ENCODE measurements at places on chromosomes 5 and 9.

DNA sequence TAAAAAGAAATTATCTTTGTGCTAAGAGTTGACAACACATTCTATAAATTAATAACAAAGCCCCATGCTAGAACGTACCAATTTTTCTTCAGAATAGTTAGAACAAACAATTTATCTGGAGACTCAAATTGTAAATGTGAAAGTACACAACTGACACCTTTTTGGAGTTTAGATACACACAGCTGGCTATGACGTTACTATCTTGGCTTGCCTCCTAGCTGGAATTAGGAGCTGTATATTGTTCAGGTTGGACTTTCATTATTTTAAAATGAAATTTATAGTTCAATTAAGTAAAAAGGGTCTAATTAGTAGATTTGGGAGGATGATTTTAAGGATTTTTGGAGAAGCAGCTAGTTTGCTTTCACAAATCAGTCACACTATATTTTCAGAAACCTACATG is 393.9 kb upstream of the RIOK2 start:
- DNase-seq: no peak

- no peak for DNase-seq
Measured at GRCh38 chr5:100872408-100873190, 30.5 kb downstream of the ST8SIA4 start.

DNA sequence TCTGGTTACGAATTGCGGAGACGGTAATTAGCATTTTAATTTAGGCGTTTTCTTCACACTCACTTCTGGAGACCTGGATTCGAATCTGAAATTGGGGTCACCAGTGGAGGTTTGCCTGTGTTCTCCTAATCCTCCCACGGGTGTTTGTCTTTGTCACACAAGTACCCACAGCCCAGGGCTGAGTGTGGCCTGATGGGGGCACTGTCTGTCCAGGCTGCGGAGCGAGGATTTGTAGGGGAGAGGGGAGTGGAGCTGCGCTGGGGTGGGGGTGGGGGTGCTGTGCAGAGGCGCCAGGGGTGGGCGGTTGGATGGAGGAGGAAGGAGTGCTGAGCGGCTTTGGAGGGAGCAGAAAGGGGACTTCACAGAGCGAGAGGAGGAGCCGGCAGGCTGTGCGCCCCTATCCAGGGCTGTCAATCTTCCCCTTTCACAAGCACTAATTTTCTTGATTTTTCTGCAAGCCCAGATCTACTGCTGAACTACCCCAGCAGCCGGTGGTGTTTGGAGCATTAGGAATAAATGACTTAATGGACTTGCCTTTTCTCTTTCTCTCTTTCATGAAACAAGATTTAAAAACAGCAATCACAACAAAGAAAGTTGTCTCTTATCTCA is 53.1 kb downstream of the TSPAN17 start:
- no peak for DNase-seq

- no peak for DNase-seq
Measured at GRCh38 chr9:72980600-72981265, 27.9 kb upstream of the ALDH1A1 start.

GRCh38 chr5:125411744-125412560 is 665.5 kb upstream of the ZNF608 start:
- no peak for DNase-seq

DNA sequence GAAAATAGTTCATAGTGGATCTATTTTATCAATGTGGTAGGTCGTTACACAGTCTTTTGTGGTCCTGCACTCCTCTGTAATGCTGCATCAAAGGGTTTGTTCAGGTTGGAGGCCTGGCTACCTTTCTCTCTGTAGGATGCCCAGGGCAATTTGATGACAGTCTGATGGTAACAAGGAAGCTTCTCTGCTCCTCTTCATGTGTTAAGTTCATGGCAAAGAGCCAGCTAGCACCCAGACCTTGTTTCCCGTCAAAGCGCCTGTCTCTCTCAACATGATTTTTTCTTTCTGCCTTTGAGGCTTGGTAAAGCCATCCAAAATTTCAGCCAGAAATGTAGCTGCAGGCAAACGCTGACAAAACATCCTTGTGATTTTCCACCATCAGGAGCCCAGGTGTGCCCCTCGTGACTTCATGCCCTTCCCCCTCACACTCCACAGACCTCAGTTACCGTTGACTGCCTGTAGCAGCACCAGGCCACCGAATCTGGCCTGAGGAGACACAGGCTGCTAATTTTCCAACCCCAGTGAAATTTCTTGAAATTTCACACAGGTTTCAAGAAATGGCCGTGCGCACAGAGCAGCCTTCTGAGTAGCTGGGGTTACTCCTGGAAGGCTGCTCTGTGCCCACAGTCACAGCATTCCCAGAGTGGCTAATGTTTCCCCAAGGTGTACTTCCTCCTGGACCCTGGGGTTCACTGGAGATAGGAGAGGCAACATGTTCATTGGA is 292.7 kb downstream of the CWC27 start:
- DNase-seq: no peak

DNA sequence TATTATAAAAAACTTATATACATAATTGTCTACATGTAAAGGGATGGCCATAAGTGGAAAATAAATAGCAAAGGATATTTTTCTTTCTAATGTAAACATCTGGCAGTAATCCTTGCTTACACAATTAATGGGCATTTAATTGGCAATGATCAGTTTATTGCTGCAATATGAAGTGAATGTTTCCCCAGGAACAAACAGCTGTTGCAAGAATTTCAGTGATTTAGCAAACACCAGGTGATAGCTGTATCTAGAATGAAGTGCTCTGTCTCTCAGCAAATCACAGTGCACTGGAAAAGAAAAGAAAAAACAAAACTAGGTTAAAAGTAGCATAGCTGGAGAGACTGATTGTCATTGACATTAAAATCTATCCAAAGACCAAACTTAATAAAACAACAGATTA is 594.5 kb upstream of the ARRDC3 start:
- no peak for DNase-seq

DNA sequence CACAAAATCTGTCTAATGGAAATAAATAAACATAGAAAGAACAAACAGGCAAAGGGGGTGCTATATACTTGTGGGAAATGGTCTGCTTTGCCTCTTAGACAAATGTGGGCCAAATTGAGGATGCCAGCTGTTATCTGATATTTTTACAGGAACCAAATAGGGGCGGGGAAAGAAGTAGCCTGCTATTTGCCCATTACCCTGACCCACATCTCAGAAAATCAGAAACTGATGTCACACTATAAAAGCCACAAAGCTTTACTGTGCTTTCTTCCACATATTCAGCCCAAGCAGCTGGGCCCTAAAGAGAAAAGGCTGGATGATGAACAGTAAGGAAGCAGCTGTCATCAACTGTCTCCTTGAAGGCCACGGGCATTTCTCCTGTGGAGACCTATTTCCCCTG is 97.3 kb downstream of the ELAVL2 start:
- no peak for DNase-seq

Measured in AG09319 (cell line).